Fibroblast of skin of back (primary cell): ENCODE measurements at places on chromosomes 1 and 21.
A peak's percentile ranks its signal among the peaks of the same experiment; 100 is the strongest.

- DNase-seq = no peak
These were observed 23.0 kb downstream of the ARV1 start for GRCh38 chr1:231001892-231002291.

- no peak for DNase-seq
These were observed 1797.4 kb downstream of the NCAM2 start for GRCh38 chr21:22795644-22796043.

DNA sequence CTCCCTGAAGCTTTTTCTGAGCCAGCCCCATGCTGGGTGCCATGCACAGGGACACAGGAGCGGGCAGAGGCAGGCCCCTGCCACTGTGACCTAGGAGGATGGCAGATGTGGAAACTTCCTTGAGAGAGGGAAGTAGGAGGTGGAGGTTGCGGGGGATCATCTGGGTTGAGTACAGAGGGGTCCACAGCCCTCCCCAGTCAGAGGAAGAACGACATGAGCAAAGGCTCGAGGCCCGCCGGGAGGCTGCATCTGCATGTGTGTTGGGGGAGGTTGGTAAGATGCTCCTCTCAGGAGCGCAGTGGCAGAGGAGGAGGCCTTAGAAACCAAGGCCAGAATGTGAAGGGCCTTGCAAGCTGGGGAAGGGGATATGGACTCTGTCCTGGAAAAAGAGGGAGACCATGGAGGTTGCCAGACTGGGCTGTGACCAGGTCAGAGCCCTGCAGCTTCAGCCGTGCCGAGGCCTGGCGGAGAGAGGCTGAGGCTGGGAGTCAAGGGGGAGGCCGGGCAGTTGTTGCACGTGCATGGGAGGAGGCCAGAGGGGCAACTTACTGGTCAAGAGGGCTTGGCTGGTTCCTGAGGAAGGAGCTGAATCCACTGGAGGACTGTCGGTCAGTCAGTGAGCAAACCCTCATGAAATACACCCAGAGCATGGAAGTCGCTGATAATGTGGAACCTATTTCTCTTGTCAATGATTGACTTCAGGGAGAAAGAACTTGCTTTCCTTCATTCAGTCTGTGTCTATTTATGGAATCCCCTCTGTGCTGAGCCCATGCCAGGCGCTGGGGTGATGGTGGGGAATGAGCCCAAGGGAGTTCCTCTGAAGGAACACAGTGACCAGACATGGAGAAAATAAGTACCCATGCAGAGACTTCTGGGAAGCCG is 31.7 kb downstream of the A3GALT2 start:
- DNase-seq = no peak

DNA sequence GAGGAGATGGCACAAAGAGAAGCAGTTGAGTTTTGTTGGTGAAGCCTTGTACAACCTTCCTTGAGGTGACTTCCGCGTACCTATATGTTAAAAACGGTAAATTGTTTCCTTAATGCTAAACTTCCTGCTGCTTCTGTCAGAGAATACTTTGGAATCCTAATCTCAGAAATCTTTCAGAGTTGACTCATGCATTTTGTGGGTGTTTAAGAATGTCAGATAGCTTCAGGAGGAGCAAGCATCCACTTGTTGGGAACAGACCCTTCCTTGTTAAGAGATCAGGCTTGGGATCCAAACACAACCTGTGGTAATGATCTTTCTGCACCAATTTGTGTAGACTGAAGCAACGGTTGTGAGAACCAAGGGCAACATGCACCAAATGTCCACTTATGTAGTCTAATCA is 29.5 kb downstream of the AK4 start:
- peak; percentile 85 for DNase-seq

DNA sequence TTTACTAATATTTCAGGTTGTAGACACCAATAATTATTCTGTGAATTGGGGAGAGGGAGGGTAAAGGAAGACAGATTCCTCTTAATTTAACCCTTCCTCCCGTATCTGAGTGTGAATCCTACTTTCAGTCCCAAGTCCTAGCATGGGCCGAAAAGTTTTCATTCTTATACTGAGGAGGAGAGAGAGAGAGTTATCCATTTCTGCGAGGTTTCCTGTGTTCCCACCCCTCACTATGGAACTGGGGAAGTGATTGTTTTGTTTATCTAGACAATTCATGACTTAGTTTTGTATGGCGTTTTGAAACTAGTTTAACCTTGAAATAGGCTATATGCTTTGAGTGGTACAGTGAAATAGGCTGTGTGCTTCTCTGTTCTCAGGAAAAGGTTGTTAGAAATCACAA is 134.0 kb upstream of the DPYD start:
- DNase-seq = no peak

DNA sequence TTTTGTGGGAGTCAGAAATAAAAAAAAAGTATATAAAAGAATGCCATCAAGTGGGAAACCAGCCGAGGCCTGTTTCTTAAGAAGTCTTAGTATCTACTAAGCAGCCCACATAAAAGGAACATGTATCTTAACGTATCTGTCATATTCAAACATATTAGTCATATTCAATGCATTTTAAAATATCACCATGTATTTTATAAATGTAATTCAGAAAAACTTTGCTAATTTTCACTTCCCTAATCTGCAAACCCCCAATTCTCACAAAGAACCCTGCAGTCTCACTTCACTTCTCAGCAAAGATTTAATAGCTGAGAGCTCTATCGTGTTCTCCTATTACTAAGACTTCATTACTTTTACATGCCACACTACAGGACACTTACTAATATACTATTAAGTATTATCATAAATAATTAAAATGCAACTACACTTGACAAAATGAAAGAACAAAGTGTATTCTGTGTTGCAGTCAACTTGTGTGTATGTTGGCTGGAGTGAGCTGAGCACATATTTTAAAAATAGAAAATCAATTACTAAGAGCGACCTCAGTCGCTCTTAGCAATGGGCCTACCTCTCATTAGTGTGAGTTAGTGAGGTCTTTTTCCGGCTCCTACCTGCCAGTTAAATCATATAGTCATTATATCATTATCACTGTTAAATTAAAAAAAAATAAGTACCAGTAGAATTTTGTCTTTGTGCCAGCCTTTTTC is 484.3 kb downstream of the LMO4 start:
- DNase-seq = no peak

DNA sequence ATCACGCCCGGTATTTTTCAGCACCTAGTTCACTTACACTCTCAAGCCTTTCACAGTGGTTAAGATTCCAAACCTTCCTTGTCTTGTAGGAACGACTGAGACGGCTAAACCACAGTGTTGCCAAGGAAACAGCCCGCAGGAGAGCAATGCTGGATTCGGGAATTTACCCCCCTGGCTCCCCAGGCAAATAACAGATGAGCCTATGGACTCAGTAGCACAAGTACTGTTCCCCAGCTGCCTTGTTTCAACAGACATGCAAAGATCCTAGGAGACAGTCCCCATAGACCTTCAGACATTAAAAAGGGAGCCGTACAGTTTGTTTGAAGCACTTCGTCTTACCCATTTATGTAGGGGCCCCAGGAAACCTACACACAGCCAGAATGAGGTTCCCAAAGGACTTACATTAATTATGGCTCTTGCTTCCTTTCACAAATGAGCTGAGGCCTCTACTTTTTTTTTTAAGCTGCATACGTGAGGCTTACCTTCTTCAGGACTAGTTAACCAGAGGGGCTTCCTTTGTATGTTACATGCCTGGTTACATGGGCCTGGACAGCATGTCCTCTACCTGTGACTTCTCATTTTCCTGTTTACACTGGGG is 2.7 kb downstream of the SNAPIN start:
- DNase-seq = no peak

- DNase-seq = no peak
These were observed 2.4 kb upstream of the PIK3R3 start for GRCh38 chr1:46134660-46135331.

GRCh38 chr1:90045853-90046563 is 51.1 kb downstream of the ZNF326 start:
- peak; percentile 16 for DNase-seq

GRCh38 chr21:45994086-45994661 is 12.6 kb downstream of the COL6A1 start:
- DNase-seq = no peak

GRCh38 chr1:28180306-28181305 is 4.1 kb upstream of the PTAFR start:
- DNase-seq = no peak

DNA sequence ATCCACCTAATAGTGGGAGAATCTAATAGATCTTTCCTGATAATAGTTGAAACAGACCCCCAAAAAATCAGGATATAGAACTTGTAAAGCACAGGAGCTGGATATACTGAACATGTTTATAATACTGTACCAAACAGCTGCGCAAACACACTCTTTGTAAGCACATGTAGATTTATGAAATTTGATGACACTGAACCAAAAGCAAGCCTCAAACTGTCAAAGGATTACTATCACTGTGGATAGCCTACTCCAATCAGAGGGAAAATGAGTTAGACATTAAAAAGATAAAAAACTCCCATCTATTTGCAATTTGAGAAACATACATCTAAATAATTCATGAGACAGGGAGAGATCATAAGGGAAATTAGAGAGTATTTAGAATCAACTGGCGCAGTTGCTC is 26.1 kb downstream of the RCAN3 start:
- no peak for DNase-seq

DNA sequence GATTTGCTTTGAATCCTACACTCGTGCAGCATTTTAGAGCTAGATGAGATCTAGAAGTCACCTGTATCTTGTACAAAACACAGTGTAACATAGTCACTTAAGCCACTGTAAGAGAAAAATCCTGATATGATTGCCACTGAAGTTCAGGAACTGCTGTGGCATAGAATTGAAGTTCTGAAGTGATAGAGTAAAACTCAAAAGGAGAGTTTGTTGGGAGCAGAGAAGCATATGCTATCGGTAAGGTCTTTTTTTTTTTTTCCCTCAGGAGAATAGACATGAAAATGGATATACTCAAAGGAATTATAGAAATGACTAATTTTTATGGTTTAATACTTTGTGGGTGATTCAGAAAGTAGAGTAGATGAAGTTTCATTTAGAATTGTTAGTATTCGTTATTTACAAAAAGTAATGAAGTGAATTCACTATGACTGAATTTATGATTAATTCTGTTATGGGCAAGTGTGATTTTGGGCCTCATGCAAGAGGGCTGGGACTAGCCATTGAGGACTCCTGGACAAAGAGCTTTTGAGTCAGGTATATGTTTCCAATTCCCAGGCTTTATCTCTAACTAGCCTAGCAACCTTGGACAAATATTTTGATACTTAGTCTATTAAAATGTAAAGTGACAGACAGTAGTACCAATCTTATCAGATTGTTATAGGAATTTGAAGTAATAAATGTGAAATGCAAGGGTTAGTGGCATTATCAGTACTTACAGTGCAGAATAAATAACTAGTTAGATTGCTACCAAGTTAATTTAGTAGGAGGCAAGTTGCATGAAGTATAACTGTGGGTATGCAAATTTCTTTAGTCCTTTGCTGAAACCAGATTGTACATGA is 3.1 kb downstream of the KCTD3 start:
- DNase-seq = peak; percentile 20

- DNase-seq = peak; percentile 74
These were observed 31.5 kb downstream of the PRKAA2 start for GRCh38 chr1:56676571-56677035.
